CD4-positive, alpha-beta T cell treated with Interleukin-2 at 100 ng/mL for 4 hours (primary cell): ENCODE measurements at places on chromosomes 5 and 9.

DNA sequence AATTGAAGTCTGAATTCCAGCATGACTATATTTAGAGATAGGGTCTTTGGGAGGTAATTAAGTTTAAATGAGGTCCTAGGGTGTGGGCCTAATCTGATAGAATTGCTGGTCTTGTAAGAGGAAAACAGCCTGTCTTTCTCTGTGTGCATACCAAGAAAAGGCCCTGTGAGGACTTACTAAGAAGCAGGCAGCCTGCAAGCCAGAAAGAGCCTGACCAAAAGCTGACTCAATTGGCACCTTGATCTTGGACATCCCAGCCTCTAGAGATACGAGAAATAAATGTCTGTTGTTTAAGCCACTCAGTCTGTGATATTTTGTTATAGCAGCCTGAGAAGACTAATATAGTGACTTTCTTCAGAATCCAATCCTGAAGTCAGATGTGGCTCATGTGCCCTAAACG, 14.6 kb downstream of the ARL14EPL start:
- no peak for DNase-seq

GRCh38 chr5:173922527-173922926, 34.4 kb downstream of the CPEB4 start:
- no peak for DNase-seq

- no peak for DNase-seq
These were observed 52.8 kb upstream of the LRRTM2 start for GRCh38 chr5:138927979-138928378.

GRCh38 chr5:88886252-88886651, 3.3 kb upstream of the MEF2C start:
- no peak for DNase-seq
